Uterine smooth muscle cell (primary cell): ENCODE measurements at places on chromosomes 7 and 10. TPM values are rescaled to one million over a fixed set of nuclear protein-coding genes. Genes with fewer than 3 reads are reported as not detected.

Gene NYAP1
- 1.2 and 2.5 TPM in 2 replicates for total RNA-seq

Gene ANKRD1
- 0.75 and 1.00 TPM in 2 replicates for total RNA-seq

Gene NME8
- total RNA-seq, result not detected in 2 replicates

Gene IL2RA
- total RNA-seq, result not detected in 2 replicates

Gene IFIT2
- total RNA-seq, result 8.2 and 14.2 TPM in 2 replicates
